Right ventricle myocardium inferior (tissue), 1 donor: ENCODE measurements at places on chromosomes 12 and 14.

GRCh38 chr12:108240027-108240785, 98.9 kb downstream of the CMKLR1 start:
- DNase-seq = no peak

DNA sequence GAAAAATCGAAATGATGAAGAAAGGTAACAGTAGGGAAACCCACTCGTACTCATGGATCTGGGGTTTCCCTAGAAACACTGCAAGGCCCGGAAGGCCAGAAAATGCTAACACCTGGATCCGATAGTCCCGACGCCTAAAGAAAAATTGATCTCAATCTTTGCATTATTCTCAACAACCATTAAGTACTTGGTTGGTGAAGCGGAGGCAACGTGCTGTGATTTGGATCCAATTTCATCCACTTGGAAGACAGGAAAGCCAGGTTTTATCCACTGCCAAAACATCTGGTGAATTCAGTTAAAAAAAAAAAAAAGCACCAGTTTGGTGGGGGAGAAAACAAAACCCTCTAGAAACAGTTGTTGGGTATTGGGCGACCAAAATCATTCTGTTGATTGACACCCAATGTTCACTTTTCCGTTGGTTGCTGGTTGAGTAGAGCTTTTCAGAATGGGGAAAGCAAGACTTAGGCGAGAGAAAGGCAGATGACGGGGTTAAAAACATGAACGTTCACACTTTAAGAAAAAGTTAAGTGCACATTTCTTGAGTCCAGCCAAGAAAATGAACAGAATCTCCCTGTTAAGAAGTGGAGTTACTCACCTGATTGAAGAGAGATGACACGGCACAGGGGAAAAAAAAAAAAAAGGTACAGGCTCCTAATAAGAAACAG, 41.9 kb upstream of the MED13L start:
- DNase-seq = no peak

DNA sequence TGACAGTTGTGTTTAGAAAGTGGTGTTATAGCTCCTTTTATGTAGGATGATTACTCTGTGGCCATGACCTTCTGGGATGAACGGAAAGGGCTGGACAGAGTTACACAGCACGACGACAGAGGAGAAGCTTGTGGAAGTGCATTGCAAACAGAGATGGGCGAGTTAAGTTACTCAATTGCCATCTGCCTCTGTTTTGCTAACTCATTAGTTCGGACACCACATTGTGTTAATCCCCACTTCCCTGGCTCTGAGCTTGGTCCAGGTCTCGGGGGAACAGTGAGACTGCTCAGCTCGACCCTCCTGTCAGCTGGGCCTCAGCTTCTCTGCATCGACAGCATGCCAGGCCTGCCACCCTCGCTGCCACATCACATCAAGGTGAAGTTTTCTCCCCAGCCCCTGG, 408.0 kb downstream of the ZFP36L1 start:
- DNase-seq = no peak

GRCh38 chr12:52079576-52080402, at the start of gene SMIM41:
TSS of gene SMIM41 (plus strand) at chr12:52079704. CDS start at chr12:52079780, 76 bp downstream.
- DNase-seq = no peak

DNA sequence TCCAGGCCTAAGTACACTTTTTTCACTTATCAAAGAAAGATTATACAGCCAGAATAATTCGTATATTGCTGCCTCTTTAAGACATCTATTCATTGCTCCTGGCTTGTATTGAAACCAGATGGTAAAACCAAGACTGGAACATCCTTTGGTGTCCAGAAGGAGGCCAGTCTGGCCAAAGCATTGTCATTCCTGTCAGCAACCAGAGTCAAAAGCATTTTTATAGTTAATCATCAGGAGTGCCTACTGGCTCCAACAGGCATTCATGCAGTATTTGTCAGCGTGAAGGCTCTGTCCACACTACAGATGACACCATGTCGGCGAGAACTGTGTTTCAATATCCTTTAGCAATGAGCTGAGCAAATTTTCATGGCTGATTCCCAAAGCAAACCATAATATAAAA, 118.0 kb upstream of the G2E3 start:
- DNase-seq = no peak

- DNase-seq = no peak
These were observed 59.5 kb upstream of the PNMA1 start for GRCh38 chr14:73773441-73774240.

DNA sequence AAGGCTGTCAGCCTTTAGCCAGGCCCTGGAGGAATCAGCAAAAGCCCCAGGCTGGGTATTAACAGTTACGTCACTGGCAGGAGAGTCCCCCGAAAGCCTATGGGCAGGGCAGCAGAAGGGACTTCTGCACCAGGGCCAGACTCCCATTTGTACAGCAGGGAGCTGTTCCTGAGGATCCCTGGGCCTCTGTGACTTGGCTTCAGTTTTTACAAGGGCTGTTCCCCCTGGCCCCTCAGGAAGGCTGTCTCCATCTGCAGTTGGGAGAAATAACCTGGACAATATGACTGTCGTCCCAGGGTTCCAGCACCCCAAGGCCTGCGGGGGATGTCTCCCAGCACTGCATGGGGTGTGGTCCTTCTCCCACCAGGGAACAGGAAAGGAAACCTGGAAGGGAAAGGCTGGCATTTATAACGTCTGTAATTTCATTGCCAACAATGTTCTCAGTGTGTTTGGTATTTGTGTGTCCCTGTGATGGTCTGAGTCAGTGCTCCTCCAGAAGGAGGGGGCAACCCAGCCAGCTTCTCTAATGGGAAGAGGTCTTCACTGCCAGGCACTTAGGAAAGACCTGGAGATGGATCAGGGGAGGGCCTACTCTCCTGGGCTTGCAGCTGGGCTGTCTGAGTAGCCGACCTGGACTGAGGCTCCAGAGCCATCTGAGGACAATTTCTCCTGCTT, 42.4 kb downstream of the ERH start:
- DNase-seq = no peak

DNA sequence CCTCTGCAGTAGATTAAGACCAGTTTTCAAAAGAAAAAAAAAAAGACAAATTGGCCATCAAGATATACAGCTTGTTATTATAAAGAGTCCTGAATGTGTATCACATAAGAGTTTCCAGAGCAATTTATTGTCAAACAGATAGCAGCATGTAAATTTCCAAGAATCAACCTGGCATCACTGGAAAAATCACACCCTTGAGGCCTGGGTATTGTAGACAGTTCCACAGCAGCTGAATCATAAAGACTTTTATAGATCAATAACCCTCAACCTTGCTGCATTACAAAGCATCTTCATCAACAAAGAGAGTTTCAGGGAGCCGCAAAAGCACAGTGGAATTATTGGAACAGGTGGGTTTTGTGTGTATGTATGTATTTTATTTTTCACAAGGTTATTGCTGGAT, 94.6 kb upstream of the LRIG3 start:
- no peak for DNase-seq

DNA sequence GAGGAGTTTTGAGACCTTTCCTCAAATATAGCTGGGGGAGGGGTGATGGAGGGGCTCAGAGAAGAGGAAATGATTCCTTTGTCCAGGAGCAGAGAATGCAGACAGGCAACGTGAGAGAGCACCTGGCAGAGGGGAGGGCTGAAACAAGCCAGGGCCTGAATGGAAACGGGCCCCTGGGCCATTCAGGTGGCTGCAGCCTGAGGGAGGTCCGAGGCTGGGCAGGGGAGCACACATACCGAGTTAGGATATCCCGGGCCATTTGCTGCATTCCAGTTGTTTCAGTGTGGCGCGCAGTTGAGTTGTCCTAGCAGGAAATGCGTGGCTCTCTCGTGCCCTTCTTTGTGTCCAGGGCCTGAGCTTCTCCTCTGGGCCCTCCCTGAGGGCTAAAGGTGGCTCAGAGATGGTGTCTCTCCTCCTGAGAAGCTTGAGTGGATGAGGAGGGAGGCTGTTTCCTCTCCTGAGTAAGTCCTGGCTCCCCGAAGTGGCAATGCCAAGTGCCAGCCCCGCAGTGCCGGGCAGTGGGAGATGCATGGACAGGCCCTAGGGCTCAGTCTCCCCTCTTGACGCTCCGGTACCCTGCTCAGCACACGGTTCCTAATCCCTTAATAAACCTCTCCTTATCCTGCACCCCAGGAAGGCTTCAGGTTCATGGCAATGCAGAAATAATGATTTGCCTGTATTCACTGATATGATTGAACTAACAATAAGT, 85.5 kb upstream of the VRK1 start:
- DNase-seq = no peak

- DNase-seq = no peak
These were observed 52.8 kb upstream of the GTF2A1 start for GRCh38 chr14:81273521-81273920.

GRCh38 chr12:92064422-92064821, 81.2 kb downstream of the BTG1 start:
- no peak for DNase-seq

GRCh38 chr14:91511043-91511383, 903 bp upstream of the PPP4R3A start:
- no peak for DNase-seq

- no peak for DNase-seq
These were observed 156.3 kb upstream of the FKBP4 start for GRCh38 chr12:2638273-2639019.

- DNase-seq = no peak
These were observed 62.8 kb downstream of the VWF start for GRCh38 chr12:6061660-6062059.

DNA sequence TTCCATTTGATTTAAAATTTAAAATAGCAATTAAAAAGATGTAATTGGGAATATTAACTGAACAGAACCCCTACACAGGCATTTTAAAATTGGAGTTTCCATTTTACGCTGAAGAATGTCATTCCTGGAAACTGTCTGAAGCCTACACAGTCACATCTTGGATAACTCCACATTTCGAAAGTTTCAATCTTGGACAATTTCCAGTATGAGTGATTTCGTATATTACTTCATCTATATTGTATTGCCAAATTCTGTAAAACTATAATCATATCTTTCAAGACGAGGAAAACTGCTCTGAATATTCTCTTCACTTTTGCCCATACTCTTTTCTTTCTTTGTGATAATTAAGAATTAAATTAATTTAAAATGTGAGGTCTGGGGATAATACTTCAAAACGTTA, 194.2 kb upstream of the ABCD2 start:
- DNase-seq = no peak

GRCh38 chr12:16246264-16246663, 31.2 kb downstream of the SLC15A5 start:
- no peak for DNase-seq

DNA sequence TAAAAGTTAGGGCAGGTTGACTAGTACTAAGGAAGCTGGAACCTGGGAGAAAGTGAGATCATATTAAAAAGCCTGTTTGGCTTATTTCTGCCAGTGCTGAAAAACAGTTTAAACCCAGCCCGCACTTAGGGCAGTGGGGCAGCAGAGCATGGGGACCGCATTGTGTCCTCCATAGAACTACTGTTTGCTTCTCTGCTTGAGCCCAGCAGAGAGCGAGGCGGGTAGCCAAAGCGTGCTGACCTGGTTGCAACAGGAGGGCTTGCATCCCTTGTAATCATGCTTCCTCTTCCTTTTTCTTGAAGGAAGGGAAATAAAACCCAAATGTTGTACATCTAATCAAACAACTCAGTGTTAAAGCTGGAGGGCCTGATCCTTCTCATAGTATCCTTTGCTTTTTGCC, 82.5 kb upstream of the HOXC13 start:
- DNase-seq = no peak

- peak; percentile 58 for DNase-seq
These were observed 8.1 kb upstream of the RABGGTA start for GRCh38 chr14:24279301-24280186.

- DNase-seq = no peak
These were observed 287.3 kb downstream of the BCL11B start for GRCh38 chr14:98984719-98985041.

GRCh38 chr12:1864456-1864855, 44.1 kb downstream of the LRTM2 start:
- DNase-seq = no peak

GRCh38 chr14:96016501-96017160, 22.5 kb upstream of the C14orf132 start:
- DNase-seq = no peak

- no peak for DNase-seq
These were observed 1.1 kb upstream of the KRT3 start for GRCh38 chr12:52796839-52797528.

GRCh38 chr14:52473557-52473956, 78.7 kb downstream of the TXNDC16 start:
- DNase-seq = no peak

DNA sequence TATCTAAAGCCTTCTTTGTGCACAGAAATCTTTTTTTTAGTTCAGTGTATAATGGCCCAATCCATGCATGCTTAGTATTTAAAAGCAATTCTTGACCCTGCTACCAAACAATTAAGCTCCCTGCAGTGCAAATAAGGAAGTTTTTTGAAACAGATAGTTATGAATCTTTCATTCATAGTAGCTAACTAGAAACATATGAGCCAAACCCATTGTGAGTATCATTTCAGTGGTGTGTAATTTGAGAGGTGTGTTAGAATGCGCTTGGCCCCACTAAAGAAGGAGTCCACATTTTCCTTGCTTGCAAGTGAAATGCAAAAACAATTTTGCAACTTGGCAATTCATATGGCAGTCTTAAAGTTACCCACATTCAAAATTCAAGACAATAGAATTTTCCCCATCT, 14.4 kb downstream of the EPS8 start:
- no peak for DNase-seq

DNA sequence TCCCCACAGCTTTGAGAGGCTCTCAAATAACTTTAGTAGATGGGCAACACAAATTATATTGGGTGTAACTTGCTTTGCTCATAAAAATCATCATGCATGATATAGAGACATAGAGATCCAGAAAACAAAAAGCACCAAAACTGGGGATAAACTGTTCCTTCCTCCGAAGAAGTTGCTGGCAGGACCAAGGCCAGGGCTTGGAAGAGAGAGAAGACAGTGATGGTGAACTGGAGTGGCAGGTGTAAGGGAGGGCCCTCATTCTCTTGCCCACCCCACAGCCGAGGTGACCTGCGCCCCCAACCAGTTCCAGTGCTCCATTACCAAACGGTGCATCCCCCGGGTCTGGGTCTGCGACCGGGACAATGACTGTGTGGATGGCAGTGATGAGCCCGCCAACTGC, 15.4 kb upstream of the NXPH4 start:
- no peak for DNase-seq

DNA sequence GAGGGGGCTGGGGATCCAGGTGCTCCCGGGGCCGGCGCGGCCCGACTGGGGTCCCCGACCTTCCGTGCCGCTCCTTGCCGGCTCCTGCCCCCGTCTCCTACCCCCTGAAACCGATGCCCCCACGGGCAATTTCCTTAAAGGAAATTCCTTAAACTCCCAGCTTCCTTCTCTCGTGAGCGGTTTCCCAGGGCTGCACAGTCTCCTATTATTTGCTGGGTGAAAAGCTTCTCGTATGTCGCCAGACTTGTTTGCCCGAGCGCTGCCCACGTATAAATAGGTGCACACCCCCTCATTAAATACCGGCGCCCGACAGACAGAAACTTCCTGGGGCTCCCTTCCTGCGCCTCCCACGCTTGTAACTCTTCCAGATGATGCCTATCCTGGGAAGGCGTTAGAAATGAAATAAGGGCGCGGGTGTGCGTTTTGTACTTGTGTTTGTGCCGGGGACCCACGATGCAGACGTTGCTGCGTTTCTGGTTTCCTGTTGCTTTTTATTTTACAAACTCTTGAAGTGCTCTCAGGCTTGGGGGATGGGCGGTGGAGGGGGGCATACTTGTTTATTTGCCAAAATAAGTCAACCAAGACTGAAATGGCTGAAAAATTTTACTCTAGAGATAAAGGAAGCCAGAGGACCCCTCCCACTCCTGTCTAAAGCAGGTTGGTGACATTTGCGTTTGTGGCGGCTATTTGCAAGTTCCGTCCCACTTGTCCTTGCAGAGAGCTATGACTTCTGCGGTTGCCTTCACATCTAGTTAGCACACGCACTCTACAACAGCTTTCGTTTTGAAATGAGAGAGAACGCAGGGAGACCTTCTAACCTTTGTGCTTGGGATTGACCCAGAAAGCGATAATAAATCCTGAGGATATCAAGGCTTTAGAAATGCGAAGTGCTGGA, 1.0 kb downstream of the HIP1R start:
- DNase-seq = no peak
